CD14-positive monocyte (primary cell): ENCODE measurements at places on chromosomes 6 and 20. TPM values are rescaled to one million over a fixed set of nuclear protein-coding genes. Genes with fewer than 3 reads are reported as not detected.

IRF4 gene
- polyA plus RNA-seq, result 6.4 TPM

KIF3B gene
- 4.0 and 7.5 TPM in 2 replicates for polyA plus RNA-seq

ENPP5 gene
- not detected for polyA plus RNA-seq

NDRG3 gene
- 21.7 TPM for polyA plus RNA-seq

BPIFB4 gene
- not detected for polyA plus RNA-seq

PLA2G7 gene
- 24.4 TPM for polyA plus RNA-seq

CRIP3 gene
- 1.2 TPM for polyA plus RNA-seq

MYMX gene
- polyA plus RNA-seq, result not detected

MPIG6B gene
- polyA plus RNA-seq, result 0.68 TPM

GRCh38 chr6:28980137-28980851, 24.8 kb downstream of the ZNF311 start:
- DNase-seq, result no peak

DNA sequence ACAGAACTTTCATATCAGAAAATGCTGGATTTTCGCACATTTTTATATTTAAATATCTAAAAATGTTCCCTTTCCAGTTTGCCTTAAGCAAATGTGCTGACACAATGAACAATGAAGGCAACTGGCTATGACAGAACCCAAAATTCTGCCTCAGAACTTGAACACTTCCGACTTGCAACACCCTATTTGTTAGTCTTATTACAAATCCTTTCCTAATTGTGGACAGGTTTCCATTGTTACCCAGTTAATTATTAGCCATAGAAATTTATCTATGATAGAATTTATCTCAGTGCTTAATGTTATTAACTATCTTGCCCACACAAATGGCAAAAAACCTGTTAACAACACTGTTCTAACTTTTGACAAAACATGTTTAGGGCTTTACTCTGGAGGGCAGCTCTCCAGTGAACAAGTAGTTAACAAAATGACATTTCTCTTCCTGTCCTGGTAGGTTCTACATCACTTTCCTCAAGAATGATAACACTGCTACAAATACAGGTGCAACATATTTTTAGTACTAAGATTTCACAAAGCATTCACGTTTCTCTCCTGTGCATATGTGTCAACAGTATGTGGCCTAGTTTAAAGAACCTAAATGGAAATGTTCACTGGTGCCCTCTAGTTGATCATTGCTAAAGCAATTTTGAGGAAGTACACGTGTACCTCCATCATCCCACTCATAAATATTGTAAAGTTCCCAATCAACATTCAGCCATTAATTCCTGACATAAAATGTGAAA, 58.4 kb downstream of the HIVEP2 start:
- peak; percentile 68 for DNase-seq

GRCh38 chr6:100267721-100268123, 197.0 kb downstream of the SIM1 start:
- DNase-seq, result no peak

- DNase-seq, result no peak
Observed at GRCh38 chr6:10060004-10060403, 354.9 kb downstream of the TFAP2A start.

DNA sequence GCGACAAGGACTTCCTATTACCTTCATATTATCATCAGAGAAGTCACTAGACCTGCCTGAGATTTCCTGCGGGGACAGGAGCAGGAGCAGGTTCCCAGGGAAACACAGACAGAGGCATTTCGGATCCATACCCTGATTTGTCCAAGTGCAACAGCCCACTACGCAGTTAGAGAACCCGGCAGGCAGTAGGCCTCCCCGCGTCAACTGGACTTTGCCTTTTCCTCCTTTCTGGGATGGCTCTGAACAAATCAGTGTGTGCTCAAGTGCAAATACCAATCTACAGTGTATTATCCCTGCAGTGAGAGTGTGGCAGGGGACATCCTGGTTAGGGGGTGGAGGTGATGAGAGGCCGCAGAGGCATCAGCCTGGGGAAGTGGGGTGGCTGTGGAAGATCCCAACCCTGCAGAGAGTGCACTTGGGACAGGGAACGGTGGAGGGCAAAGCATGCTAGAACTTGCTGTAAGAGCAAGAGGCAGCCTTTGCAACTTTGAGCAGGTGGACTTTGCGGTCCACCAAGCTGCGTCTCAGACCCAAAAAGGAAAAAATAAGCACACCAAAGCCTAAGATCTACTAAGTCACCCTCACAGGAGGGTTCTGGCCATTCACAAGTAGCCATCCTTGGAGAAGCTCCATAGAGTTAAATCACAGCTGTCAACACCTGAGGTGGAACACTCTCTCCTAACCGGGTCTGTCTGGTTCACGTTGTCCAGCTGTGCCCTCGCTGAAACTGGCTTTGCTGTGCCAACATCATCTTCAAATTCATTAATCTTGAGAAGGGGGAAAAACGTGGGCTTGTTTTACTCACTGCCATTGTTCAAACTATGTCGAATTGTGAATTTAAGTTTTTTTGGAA, 159.1 kb downstream of the ZDHHC14 start:
- DNase-seq, result no peak

- no peak for DNase-seq
Observed at GRCh38 chr6:145006914-145007313, 721.8 kb downstream of the UTRN start.

DNA sequence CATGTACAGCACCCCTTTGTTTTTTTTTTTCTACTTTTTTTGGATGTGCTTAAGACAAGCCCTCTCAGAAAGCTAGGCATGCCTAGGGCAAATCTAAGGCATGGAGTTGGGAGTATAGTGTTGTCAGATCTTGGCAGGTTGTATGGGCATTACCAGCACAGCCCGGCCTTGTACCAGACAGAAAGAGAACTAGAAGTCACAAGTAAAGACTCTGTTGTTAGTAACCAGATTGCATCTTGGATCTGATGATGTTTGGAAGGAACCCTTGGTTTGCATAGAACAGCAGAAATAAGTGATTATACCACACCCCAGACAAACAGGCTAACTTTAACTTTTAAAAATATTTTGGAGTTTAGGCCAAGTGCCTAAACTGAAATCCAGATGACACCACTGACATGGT, 25.6 kb downstream of the STK35 start:
- DNase-seq, result no peak

GRCh38 chr6:206264-206663, 86.0 kb upstream of the DUSP22 start:
- DNase-seq, result no peak

DNA sequence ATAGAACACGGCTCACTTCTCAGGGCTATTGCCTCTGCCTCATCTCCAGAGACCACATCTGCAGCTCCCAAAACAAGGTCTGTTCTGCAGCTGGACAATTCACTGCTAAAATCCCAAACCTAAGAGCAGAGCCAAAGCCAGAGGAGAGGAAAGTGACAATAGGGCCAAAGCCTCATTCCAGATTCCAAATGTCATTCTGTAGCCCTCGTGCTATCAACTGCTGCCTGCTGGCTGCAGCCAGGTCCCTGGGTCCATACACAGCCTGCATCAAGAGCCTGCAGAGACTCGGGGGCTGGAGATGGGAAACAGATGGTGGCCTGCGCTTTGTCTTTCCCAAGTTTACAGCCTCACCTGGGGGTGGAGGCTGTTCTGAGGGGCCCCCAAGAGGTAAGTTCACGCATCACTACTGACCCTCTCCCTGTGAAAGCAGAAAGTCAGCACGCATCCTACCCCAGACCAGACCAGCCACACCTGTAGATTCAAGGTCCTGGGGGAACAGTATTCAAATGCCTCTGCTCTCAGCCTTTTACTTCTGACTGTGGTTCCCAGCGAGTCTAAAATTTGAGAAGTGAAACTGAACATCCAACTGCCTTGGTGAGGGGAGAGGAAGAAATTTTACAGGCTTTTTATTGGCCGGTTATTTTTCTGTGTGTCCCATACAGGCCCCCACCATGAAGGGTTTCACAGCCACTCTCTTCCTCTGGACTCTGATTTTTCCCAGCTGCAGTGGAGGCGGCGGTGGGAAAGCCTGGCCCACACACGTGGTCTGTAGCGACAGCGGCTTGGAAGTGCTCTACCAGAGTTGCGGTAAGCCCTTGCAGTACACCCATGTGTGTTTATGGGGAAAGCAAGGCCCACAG, at the start of gene LY86:
LY86 (plus strand) TSS at position 657 of the 860 bp plus-strand sequence; CDS start at position 672, 15 bp downstream.
- DNase-seq, result peak; percentile 40

GRCh38 chr6:44050872-44051505, 76.3 kb downstream of the MRPL14 start:
- no peak for DNase-seq

DNA sequence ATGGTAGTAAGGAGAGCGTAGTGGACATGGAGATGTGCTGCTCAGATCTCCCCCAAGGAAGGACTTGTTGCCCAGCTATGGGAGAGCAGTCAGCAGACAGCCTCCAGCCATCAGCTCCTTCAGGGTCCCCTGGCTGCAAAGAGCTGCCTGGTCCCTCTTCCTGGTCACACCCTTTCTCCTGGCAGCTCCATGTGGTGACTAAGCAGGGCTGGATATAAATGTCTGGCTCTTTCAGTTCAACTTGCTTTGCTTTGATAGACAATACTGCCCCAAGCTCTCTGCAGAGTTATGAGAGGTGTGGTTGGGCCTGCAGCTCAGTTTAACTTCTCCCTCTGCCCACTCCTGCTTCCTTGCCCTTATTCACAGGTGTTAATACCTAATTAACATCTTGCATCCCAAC, 64.1 kb upstream of the DDR1 start:
- DNase-seq, result no peak

- DNase-seq, result no peak
Observed at GRCh38 chr6:141123497-141123896, 1009.2 kb upstream of the GJE1 start.

DNA sequence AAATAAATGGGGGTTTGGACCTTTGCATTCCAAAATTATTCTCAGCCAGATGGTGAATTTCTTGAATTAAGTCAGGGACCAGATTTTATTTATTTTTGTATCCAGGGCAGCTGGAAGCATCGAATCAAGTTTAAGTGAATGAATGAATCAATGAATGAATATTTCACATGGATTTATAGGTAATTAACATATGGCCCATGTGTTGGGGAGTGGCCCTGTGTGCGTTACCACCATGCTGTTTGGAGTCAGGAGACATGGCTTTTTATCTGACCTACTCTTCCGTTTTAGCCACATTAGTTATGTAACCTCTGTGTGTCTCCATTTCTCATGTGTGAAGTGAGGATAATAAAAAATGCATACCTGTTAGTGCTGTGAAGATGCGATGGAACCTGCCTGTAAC, 213.5 kb downstream of the CDH26 start:
- DNase-seq, result no peak

- DNase-seq, result no peak
Observed at GRCh38 chr20:38747495-38748096, 664 bp upstream of the ACTR5 start.

- DNase-seq, result peak; percentile 37
Observed at GRCh38 chr20:45041464-45042337, 59.2 kb downstream of the KCNS1 start.

- no peak for DNase-seq
Observed at GRCh38 chr20:31605902-31606803, 1.1 kb downstream of the ID1 start.

DNA sequence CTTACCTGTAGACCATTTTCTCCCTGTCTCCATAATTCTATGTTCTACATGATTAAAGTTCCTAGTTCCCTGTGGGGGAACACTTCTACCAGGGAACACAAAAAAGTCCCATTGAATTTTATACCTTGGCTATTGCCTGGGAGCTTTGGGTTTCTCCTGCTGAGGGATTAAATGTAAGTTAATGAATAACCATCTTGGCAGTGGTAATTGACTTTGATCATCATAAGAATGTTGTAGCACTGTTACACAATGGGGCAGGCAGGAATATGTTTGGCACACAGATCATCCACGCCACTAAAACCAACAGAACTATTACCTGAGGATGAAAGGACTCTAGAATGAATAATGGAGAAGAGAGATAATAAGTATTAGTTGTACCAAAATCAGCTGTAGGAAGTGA, 1106.2 kb upstream of the GJE1 start:
- DNase-seq, result no peak

DNA sequence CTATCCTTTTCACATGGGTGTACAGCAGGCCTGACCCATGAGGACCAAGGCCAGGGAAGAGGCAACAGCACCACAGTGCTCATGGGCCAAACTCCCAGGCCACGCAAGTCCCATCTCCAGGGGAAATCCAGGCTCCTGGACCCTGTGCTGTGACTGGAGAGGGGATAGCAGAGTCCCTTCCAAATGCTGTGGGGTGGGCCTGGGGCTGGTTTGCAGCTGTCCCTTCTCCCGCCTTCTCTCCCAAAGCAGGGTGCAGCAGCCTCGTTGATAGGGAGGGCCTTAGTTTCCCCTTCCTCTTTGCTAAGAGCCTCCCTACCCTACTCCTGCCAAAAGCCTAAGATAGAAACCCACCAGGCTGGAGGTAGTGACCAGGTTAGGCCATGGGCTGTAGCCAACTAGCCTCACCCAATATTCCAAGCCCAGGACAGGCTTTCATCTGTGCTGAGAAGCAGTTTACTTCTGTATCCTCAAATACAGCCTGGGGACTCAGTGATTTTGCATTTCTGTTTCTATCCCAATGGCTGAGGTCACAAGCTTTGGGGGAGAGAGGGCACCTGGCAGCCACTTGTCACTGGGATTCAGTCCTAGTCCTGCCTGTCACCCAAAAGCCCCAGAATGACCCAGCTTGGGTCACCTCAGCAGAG, 1.4 kb downstream of the CTSZ start:
- no peak for DNase-seq

GRCh38 chr6:17021539-17021889, 80.3 kb upstream of the STMND1 start:
- no peak for DNase-seq

DNA sequence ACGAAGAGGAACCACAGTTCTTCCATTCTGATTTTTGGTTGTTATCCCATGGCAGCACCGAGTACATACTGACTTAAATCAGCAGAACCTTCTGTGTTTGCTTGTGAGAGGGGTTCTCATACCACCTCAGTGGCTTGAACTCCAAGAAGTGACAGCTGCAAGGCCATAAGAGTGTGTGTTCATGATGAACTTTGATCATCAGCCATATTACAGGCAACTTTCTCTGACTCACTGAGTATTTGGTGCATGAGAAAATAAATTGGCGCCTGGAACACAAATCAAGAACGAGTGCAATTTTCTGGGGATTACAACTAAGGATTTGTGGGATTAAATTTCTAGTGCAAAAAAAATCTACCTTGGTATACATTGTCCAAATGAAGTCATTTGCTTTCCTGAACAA, 68.9 kb downstream of the CYP39A1 start:
- DNase-seq, result no peak

GRCh38 chr6:17870300-17871188, 116.9 kb downstream of the KIF13A start:
- no peak for DNase-seq
